ENCODE measurements at places on chromosomes 2 and 18. TPM values are rescaled to one million over a fixed set of nuclear protein-coding genes. Genes with fewer than 3 reads are reported as not detected.
A peak's percentile ranks its signal among the peaks of the same experiment; 100 is the strongest.

DNA sequence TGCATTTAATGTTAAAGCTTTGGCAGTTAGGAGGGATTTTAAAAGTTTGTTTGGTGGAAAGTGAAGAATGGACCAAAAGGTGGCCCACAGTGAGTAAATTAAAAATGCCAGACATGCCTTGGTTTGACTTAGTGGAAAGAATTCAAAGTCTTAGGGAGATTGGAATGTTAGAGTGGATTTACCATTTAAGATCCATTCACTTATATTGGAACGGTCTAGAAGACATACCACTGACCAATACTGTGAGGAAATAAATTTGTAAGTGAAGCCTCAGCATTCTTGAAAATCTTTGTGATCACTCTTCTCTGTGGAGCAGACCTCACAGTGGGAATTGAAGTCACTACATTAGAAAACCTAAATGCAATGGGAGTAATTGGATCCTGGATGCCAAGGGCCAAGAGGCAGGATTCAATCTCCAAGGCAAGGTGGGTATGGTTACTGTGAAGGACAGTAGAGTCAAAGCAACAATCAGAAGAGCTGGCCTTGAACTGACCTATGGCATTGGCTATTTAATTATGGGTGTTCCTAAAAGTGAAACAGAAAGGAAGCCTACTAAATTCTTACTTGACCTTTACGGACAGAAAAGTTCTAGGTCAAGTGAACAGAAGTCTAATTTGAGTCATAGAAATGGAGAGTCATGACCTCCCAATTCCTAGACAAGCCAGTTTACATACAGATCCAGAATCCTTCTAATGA is 40.2 kb upstream of the VRK2 start:
- no peaks in the 10 kb centered on the region for H3K36me3 ChIP-seq
- H3K4me1 ChIP-seq = no peaks in the 10 kb centered on the region
- no peak for DNase-seq
- no peak overlapping the region for H3K4me3 ChIP-seq
- no peaks in the 10 kb centered on the region for H3K27me3 ChIP-seq
- no peak overlapping the region for H3K27ac ChIP-seq

DNA sequence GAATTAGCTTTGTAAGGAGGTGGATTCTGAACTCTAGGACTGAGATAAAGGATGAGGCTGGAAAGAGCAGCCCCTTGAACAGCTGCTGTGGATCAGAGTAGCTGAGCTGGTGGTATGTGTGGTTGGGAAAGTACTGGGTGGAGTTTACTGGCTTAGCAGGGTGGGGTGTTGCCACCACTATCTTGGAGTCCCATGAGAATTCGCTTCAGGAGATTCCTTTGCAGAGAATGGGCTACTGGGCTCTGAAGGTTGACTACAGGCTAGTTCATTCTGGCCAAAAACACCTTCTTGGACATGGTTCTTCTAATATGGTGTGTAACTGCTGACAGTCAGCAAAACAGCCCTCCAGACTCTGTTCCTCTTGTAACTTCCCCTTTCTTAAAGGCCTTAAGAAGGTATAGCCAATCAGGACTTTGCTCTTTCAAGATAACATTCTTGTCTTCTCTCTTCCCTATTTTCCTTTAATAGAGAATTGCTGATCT is 52.7 kb downstream of the TET3 start:
- no peaks in the 10 kb centered on the region for H3K27me3 ChIP-seq
- H3K4me1 ChIP-seq = peaks cover 40% of the 10 kb centered on the region
- no peaks in the 10 kb centered on the region for H3K36me3 ChIP-seq
- peak overlapping the region; percentile 55 for H3K27ac ChIP-seq
- H3K4me3 ChIP-seq = no peak overlapping the region

The PIGN gene
- total RNA-seq = 19.0 TPM

The CCDC141 gene
- 76.1 TPM for total RNA-seq

GRCh38 chr2:142218471-142218870 is 87.7 kb upstream of the LRP1B start:
- H3K4me3 ChIP-seq = no peak overlapping the region
- H3K27me3 ChIP-seq = no peaks in the 10 kb centered on the region
- no peak overlapping the region for H3K27ac ChIP-seq
- no peak for DNase-seq
- no peaks in the 10 kb centered on the region for H3K36me3 ChIP-seq
- H3K4me1 ChIP-seq = no peaks in the 10 kb centered on the region

The CFC1 gene
- total RNA-seq = not detected

GRCh38 chr2:222436040-222436413 is 11.7 kb downstream of the SGPP2 start:
- peaks cover 10% of the 10 kb centered on the region for H3K27me3 ChIP-seq
- H3K4me1 ChIP-seq = no peaks in the 10 kb centered on the region
- no peak overlapping the region for H3K4me3 ChIP-seq
- no peak for DNase-seq

DNA sequence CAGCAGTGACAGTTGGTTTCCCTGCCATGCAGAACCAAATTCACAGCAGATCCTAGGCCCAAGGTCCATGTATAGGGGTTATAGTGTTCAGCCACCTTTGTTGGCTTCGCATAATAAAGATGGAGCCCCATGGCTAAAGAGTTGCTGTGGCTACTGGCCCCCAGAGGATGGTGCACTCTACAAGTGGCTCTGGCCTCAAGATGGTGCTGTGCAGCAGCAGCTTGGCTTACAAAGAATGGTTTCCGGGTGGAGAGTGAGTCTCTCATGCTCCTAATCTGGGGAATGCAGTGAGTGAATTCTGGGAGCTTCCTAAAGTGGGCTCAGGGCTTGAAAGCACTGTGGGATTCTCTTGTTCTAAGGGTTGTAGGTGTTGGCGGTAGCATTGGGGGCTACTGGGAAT is 1199.7 kb downstream of the CNTNAP5 start:
- H3K27me3 ChIP-seq = no peaks in the 10 kb centered on the region
- no peak overlapping the region for H3K27ac ChIP-seq
- no peak overlapping the region for H3K4me3 ChIP-seq
- no peaks in the 10 kb centered on the region for H3K36me3 ChIP-seq
- DNase-seq = no peak

The REL gene
- total RNA-seq = 6.7 TPM

The BOLL gene
- 0.62 TPM for total RNA-seq

The LCT gene
- not detected for total RNA-seq

GRCh38 chr2:101419096-101419663 is 31.9 kb upstream of the CREG2 start:
- peaks cover 4% of the 10 kb centered on the region for H3K27me3 ChIP-seq
- H3K36me3 ChIP-seq = no peaks in the 10 kb centered on the region
- H3K4me1 ChIP-seq = peaks cover 12% of the 10 kb centered on the region

The LHCGR gene
- 0.44 TPM for total RNA-seq

- H3K36me3 ChIP-seq = no peaks in the 10 kb centered on the region
- no peak overlapping the region for H3K27ac ChIP-seq
- DNase-seq = no peak
- H3K4me1 ChIP-seq = no peaks in the 10 kb centered on the region
- no peak overlapping the region for H3K4me3 ChIP-seq
These were observed 58.2 kb downstream of the FSIP2 start for GRCh38 chr2:185796758-185797157.

The ABHD3 gene
- total RNA-seq = 6.9 TPM

- H3K4me1 ChIP-seq = peaks cover 48% of the 10 kb centered on the region
- no peak overlapping the region for H3K27ac ChIP-seq
- no peaks in the 10 kb centered on the region for H3K36me3 ChIP-seq
- no peak overlapping the region for H3K4me3 ChIP-seq
- no peaks in the 10 kb centered on the region for H3K27me3 ChIP-seq
These were observed 145.9 kb downstream of the KLHL29 start for GRCh38 chr2:23530909-23531276.

DNA sequence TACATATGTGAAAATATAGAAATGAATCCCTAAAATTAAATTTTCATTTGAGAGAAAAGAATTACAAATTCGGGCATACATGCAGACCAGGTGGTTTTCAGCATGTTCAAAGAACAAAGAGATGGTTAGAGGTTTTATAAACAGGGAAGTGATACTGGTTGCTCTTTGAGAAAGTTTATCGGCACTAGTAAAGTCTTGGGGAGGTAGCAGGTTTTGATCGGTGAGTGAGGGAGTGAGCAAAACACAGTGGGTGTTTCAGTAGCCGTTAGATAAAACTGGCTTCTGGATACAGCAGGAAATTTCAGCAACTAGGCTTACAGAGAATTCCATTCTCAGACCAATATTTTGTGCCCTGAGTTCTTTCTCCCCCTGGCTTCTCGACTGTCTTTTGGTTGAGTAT is 51.1 kb downstream of the DSC3 start:
- no peaks in the 10 kb centered on the region for H3K27me3 ChIP-seq
- H3K36me3 ChIP-seq = no peaks in the 10 kb centered on the region
- no peak for DNase-seq
- no peak overlapping the region for H3K4me3 ChIP-seq
- H3K4me1 ChIP-seq = no peaks in the 10 kb centered on the region

The AMMECR1L gene
- 9.4 TPM for total RNA-seq

DNA sequence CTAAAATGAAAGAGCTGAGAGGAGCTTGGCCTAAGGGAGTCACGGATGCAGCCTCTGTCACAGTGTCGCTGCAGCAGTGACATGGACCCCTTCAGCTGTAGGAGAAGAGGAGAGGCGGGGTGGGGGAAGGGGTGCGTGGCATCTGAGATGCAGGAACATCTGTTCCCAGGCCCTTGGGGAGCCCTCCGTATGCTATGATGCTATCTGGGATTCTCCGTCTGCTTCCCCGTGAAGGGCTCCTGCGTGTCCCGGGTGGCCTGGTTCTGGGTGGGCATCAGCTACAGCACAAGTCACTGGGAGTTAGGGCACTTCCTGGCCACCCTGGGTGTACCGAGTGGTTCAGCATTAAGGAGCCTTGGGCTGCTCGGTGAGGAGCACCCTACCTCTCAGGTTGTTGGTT is 35.6 kb upstream of the B3GNT7 start:
- H3K4me3 ChIP-seq = no peak overlapping the region
- H3K27me3 ChIP-seq = no peaks in the 10 kb centered on the region
- no peak for DNase-seq
- peaks cover 4% of the 10 kb centered on the region for H3K4me1 ChIP-seq
- H3K36me3 ChIP-seq = peaks cover 7% of the 10 kb centered on the region

The ACVR1C gene
- total RNA-seq = 0.09 TPM

DNA sequence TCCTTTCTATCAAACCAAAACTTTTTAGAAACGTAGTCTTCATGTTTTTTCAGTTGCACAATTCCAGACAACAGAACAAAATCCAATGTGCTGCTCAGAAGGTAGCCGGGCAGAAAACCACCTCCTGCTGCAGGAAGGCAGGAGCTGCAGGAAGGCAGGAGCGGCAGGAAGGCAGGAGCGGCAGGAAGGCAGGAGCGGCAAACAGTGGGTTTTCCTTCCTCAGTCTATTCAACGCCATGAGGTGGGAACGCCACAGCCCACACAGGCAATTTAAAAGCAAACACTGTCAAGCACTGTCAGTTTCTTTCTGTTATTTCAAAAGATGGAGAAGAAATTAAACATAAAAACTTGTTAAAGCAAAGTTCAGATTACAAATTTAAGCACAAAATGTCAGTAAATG is 601.2 kb upstream of the SALL3 start:
- no peak overlapping the region for H3K27ac ChIP-seq
- no peak overlapping the region for H3K4me3 ChIP-seq
- no peaks in the 10 kb centered on the region for H3K4me1 ChIP-seq
- no peak for DNase-seq
- H3K36me3 ChIP-seq = no peaks in the 10 kb centered on the region

DNA sequence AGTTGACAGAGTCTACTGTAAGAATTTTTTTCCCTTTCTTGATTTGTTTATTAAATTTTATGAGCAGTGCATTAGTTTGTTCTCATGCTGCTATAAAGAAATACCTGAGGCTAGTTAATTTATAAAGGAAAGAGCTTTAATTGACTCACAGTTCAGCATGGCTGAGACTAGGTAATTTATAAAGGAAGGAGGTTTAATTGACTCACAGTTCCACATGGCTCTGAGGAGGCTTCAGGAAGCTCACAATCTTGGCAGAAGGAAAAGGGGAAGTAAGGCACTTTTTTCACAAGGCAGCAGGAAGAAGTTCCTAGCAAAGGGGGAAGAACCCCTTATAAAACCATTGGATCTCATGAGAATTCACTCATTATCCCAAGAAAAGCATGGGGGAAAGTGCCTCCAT is 191.4 kb upstream of the VRK2 start:
- no peak for DNase-seq
- no peak overlapping the region for H3K27ac ChIP-seq
- no peaks in the 10 kb centered on the region for H3K36me3 ChIP-seq
- no peaks in the 10 kb centered on the region for H3K4me1 ChIP-seq
- H3K4me3 ChIP-seq = no peak overlapping the region
- no peaks in the 10 kb centered on the region for H3K27me3 ChIP-seq

The PAX8 gene
- total RNA-seq = 0.44 TPM

- no peaks in the 10 kb centered on the region for H3K4me1 ChIP-seq
- DNase-seq = no peak
- peaks cover 3% of the 10 kb centered on the region for H3K27me3 ChIP-seq
- no peak overlapping the region for H3K27ac ChIP-seq
These were observed 51.8 kb downstream of the ADD2 start for GRCh38 chr2:70716131-70716743.

- H3K27ac ChIP-seq = no peak overlapping the region
- H3K4me1 ChIP-seq = peaks cover 10% of the 10 kb centered on the region
- DNase-seq = no peak
- H3K36me3 ChIP-seq = no peaks in the 10 kb centered on the region
- no peaks in the 10 kb centered on the region for H3K27me3 ChIP-seq
- no peak overlapping the region for H3K4me3 ChIP-seq
These were observed 50.7 kb upstream of the MGAT5 start for GRCh38 chr2:134203175-134203574.

GRCh38 chr2:239788576-239789098 is 236.5 kb downstream of the NDUFA10 start:
- no peak overlapping the region for H3K27ac ChIP-seq
- DNase-seq = no peak
- peaks cover 13% of the 10 kb centered on the region for H3K4me1 ChIP-seq
- no peak overlapping the region for H3K4me3 ChIP-seq

DNA sequence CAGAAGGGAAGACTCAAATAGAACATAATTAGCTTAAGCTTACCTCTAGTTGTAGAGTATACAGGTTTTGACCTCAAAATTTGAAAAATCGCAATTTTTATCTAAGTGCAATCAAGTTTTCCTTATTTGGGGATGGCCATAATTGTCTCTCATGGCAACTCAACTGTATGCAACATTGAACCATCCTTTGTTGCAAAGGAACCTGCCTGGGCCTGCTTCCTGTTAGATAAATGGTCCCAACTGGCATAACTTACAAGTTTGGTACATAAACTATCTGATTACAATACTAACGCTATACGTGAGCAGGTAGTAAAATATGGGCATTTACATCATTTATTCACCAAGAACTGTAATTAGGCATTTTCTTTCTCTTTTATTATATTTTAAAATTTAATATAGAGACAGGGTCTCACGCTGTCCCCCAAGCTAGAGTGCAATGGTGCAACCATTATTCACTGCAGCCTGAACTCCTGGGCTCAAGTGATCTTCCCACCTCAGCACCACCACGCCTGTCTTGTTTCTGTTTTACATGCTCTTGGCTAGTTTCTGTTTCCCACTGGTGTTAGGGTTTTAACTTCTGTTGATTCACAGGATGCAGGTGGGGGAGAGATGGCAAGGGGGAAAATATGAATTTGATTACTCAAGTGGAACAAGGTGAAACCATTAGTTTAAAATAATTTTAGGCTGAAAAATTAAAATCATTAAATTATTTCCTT is 55.3 kb upstream of the B3GNT2 start:
- peaks cover 5% of the 10 kb centered on the region for H3K36me3 ChIP-seq
- H3K27ac ChIP-seq = no peak overlapping the region
- H3K4me1 ChIP-seq = peaks cover 2% of the 10 kb centered on the region
- H3K27me3 ChIP-seq = no peaks in the 10 kb centered on the region

GRCh38 chr2:120105360-120105759 is 92.5 kb downstream of the EPB41L5 start:
- no peak for DNase-seq
- H3K27ac ChIP-seq = no peak overlapping the region
- H3K4me1 ChIP-seq = no peaks in the 10 kb centered on the region
- H3K36me3 ChIP-seq = peaks cover 3% of the 10 kb centered on the region
- H3K4me3 ChIP-seq = no peak overlapping the region

The MDH1B gene
- 0.40 TPM for total RNA-seq

GRCh38 chr2:85681776-85682175 is 12.4 kb upstream of the GNLY start:
- no peak for DNase-seq
- no peak overlapping the region for H3K27ac ChIP-seq
- H3K27me3 ChIP-seq = no peaks in the 10 kb centered on the region
- no peak overlapping the region for H3K4me3 ChIP-seq

Measured in muscle of leg (tissue), 16 donors.